Activated CD8-positive, alpha-beta T cell treated with anti-CD3 and anti-CD28 coated beads for 36 hours (primary cell): ENCODE measurements at places on chromosomes 16 and 17. TPM values are rescaled to one million over a fixed set of nuclear protein-coding genes. Genes with fewer than 3 reads are reported as not detected.

- no peak for DNase-seq
Measured at GRCh38 chr16:65681406-65681805, 559.5 kb upstream of the CDH11 start.

The OTOP3 gene
- total RNA-seq: not detected

DNA sequence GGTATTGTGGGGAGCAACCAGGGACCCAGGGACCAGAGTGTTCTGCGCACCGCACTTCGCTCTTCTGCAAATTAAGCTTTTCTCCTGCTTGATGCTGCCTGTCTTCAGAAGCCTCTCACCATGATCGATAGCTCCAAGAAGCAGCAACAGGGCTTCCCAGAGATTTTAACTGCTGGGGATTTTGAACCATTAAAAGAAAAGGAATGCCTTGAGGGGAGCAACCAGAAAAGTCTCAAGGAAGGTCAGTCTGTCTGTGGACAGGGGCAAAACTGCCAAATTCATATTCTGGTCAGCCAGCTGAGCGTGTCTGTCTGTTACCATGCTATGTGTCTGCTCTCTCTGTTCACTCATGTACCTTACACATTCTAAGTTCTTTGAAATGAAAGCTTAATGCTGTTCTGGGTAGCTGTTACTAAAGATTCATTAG, 115.7 kb downstream of the MRTFB start:
- DNase-seq: no peak

GRCh38 chr17:49278076-49278475, 47.5 kb upstream of the PHOSPHO1 start:
- no peak for DNase-seq

- DNase-seq: no peak
Measured at GRCh38 chr17:77354670-77355455, 214.1 kb downstream of the SEC14L1 start.

GRCh38 chr17:5581655-5582054, 2.7 kb downstream of the NLRP1 start:
- DNase-seq: no peak

The ELMO3 gene
- 5.0 TPM for total RNA-seq
